ENCODE measurements at places on chromosomes 13 and 19.

DNA sequence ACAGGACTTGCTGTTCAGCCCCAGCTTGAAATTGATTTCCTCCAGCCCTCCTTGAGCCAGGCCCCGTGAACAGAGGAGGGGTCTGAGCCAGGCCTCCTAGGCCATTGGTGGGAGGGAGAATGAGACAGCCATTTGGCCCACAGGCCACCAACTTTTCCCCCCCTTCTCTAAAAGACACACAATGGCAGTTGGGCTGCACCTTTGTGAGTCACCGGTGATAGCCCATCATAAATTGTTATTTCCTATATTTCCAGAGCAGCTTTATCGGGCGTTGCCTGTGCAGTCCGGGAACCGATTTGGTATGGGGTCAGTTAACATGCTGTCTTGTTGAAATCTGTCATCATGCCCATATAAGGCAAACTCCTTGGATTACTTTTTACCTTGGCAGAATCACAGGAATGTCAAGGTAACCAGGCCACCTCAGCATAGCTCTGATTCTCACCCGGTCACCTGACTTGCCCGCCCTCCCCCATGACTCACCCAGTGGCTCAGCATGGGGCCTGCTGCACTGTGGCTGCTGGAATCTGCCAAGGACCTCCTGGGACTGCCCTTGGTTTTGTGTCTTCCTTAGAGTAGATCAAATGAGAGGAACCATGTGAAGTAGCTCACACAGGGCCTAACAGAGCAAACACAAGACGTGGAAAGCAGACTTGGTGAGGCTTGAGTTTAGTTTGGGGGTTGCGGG lies 36.1 kb downstream of the ACTN4 start:
- no peak for DNase-seq

DNA sequence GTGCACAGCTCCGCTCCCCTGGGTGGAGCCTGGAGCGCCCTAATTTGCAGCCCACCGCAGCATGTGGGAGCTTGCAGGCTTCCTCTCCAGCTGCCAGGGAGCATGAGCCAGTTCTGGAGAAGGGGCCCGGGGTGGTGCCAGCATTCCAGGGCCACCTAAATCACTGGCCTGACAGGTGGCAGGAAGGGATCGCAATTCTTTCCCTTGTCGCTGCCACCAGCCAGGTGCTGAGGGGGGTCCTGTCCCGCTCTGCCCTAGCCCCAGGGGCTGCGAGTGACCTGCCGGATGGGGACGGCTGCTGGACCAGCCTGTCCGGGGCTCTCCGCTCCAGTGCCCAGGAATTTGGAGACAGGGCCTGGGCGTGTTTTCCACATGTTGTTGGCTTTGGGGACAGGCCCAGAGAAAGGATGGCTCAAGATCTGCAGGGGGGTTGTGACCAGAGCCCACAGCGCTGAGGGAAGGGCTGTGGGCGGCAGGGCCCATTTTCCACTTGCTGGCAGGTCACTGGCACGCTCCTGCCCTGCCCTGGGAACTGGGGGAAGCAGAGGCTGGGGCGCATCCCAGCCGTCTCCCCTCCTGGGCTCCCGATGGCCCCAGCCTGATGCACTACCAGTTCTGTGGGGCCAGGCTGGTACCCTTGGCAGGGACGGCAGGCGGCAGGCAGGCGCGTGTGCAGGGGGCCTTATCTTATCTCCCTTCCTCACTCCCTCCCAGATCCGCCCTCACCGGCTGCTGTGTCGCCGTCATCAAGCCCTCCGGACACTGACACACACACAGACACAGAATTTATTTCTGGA lies 9.5 kb downstream of the NDUFA11 start:
- no peak for DNase-seq

GRCh38 chr13:99314640-99315176 lies 7.5 kb upstream of the GPR183 start:
- DNase-seq: no peak

DNA sequence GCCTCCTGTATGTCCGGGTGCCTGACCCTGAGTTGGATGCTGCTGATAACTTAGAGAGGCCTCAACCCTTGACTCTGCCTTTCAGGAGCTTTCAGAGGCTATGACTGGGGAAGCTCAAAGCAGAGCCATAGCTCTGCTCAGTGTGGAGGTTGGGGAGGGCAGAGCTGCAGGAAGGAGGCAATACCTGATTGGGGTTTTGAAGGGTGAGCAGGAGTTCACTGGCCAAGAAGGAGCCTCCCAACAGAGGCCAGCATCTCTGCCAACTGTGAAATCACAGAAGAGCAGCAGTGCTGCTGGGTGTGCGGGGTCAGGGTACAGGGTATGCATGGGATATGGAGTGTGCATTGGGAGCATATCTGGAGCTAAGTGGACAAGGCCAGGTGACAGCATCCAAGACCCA lies 21.6 kb downstream of the TMEM38A start:
- no peak for DNase-seq

DNA sequence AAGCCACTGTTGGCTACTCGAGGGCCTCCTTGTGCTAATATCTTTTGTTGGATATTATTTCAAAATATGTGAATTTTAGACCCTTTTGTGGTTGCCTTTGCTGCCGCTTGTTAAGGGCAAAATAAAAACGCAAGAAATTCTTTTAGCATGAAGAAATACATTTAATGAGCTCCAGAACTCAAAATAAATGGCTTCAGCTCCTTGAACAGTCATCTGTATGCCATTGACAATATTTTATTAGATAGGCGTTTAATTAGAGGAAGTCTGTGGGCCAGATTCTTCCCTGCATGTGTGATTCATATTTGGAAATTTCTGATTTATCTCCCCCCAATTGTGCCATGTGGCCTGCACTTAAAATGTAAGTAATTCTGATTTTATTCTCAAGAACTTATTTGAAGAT lies 177.2 kb downstream of the STK24 start:
- DNase-seq: no peak

DNA sequence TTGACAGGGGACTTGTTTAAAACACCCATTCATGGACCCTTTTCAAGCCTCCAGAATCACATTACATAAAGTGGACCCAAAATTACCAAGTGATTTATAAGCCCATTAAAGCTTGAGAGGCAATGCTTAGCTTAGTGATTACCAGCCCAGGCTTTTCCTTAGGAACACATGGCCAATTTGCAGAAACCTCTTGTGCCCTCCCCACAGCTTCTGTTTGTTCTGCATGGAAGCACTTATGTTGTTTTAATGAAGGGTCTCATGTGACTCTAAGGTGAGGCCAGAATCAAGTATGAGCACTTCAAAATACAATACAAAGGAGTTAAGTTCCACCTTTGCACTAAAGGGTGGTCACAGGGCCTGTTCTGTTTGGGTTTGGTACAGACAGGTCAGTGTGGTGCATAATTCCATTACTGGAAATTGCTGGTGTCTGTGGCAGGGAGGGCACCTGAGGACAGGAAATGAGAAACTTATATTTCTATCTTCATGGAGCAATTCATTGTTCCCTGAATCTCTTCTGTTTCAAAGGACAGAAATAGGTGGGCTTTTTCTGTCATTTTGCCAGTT lies 15.3 kb downstream of the ZNF486 start:
- DNase-seq: no peak

- DNase-seq: no peak
Observed at GRCh38 chr13:48123812-48124211, 28.9 kb upstream of the MED4 start.

DNA sequence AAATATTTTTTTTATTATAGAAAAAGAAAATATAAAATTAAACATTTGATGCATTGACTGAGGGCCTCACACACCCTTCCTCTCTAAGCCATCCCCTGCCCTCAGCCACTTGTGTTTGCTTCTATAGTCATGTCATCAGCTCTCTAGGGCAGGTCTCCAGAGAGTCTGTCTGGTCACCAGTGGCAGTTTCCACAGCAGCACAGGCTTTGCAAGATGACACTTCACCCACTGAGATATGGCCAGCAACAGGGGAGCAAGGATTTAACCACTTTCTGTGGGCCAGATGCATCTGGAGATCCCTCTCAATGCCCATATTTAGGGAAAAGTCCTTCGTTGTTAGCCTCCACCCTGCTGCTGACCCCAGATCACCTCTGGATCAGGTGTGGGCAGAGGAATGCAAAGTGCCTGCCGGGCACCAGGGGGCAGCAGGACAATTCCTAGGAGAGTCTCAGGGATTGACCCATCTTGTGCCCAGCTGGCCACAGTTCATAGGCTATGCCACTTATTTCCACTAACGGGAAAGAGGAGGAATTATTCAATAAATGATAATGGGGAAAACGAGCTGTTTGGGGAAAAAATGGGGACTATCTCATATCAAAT lies 4.8 kb downstream of the ABCC4 start:
- DNase-seq: no peak

DNA sequence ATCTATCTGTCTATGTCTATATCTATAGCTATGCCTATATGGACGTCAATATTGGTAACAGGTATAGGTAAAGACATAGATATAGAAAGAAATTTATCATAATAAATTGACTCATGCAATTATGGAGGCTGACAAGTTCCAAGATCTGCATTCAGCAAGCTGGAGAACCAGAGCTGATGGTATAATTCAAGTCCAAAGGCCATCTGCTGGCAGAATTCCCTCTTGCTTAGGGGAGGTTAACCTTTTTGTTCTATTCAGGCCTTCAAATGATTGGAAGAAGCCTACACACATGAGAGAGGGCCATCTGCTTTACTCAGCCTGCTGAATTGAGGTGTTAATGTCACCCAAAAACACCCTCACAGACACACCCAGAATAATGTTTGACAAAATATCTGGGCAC lies 10.8 kb downstream of the RASL11A start:
- no peak for DNase-seq

DNA sequence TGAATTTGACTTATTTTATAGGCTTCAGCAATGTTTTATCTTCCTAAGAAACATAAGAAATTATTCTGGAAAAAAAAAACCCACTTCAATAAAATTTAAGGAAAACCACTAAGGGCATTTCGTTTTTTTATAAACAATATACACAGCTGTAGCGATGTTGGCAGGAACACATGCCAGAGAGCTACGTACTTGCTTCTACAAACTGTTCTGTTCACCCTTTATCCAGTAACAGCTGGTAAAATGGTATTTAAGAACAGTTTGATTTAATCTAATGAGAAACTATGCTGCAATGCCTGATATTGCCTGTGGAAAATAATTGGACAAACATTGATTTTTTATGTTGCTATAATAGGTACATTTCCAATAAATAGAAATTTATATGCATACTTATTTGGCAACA lies 137.2 kb upstream of the DACH1 start:
- DNase-seq: no peak

DNA sequence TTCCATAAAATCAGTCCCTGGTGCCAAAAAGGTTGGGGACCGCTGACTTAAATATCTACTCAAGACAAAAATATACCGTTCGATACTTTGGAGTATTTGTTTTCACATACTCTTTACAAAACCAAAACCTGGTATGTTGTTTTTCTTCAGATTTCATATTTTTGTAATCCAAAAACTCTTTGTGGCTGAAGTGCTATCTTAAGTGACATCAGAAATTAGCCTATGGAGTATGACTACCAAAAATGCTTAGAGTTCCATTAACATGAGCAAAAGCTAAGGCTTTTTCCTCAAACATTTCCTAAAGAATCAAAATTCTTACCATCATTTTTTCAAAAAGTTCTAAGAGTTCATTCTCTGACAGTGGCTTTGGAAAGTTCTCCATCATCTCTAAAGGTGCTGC lies 52.0 kb downstream of the DIAPH3 start:
- no peak for DNase-seq

All from globus pallidus (tissue), 1 donor.